DND-41 (cell line): ENCODE measurements at places on chromosomes 4 and X.

DNA sequence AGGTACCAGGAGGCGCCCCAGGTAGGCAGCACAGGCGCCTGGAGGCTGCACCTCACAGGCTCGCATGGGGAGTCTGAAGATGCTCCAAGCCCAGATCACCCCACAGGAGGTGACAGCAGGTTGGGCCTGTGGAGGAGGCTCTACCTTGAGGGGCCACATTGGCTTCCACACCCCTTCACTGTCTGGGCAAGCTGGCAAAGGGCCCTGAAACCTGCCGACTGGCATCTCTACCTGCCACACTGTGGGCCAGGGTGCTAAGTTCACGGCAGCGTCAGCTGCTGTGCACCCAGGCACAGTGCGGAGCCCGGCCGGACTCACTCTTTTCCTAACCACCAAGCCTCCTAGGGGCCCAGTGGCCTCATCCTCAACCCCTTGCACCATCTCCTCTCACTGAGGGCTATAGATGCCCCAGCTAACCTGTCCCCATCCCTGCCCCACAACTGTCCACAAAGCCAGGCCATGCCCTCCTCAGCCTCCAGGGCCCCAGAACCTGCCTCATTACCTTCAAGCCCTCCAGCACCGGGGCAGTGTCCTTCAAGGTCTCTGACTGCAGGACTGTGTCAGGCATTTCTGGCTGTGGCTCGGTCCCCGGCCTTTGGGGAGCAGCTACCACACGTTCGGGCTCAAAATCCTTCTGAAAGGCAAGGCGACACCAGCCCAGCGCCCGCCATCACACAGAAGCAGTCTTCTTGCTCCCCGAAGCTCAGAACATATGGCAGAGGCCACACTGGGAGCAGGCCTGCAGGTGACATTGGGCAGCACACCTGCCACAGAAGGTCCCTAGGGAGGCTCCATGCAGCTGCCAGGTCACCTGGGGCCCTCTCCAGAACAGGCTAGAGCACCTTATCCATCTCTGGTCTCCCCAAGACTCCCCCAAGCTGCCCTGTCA, 28.8 kb downstream of the FGFR3 start:
- no peak for DNase-seq
- H3K4me1 ChIP-seq, result no peaks in the 10 kb centered on the region
- H3K36me3 ChIP-seq, result peaks cover 94% of the 10 kb centered on the region
- no peaks in the 10 kb centered on the region for H3K27me3 ChIP-seq
- no peak overlapping the region for H3K4me3 ChIP-seq
- H3K27ac ChIP-seq, result no peak overlapping the region

DNA sequence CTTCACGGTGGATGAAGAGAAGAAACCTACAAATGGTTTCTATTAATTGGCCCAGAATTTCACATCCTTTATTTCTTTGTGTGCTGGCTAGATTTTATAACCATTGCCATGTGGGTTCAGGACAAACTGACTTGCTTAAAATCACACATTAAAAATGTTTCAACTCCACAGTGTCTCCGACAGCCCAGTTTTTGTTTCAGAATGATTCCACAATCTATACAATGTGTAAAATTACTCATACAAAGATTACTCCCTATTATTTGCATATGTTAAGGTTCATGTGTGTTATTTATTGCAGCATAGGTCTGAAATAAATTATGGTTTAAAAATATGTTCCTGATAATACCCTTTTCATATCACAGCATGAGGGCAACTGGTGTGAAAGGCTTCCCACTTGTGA, 20.6 kb downstream of the DCHS2 start:
- H3K4me3 ChIP-seq, result no peak overlapping the region
- H3K36me3 ChIP-seq, result no peaks in the 10 kb centered on the region
- no peak overlapping the region for H3K27ac ChIP-seq
- DNase-seq, result no peak
- peaks cover 7% of the 10 kb centered on the region for H3K27me3 ChIP-seq
- H3K4me1 ChIP-seq, result no peaks in the 10 kb centered on the region

- H3K4me3 ChIP-seq, result no peak overlapping the region
- H3K27ac ChIP-seq, result no peak overlapping the region
- H3K27me3 ChIP-seq, result no peaks in the 10 kb centered on the region
- no peak for DNase-seq
- no peaks in the 10 kb centered on the region for H3K36me3 ChIP-seq
- peaks cover 8% of the 10 kb centered on the region; the same call in 1 of the 2 replicates for H3K4me1 ChIP-seq
These were observed 623.5 kb upstream of the GNPDA2 start for GRCh38 chr4:45349859-45350258.

DNA sequence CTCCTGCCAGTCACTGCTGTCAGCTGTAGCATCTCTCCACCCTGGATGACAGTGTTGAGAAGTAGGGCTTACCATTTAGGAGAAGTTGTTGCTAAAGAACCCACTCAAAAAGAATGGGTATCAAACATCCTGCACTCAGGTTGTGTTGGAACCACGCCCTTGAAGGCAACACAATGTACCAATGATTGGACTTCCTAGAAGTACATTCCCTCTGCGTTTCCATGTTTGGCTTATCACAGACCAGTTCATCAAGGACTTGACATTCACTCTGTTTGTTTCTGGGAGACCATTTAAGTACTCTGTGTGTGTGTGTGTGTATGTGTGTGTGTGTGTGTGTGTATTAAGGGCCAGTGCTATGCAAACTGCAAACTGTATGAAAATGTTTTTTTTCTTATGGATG, 200.6 kb upstream of the GATB start:
- no peak for DNase-seq
- H3K27me3 ChIP-seq, result no peaks in the 10 kb centered on the region
- H3K4me3 ChIP-seq, result no peak overlapping the region
- no peaks in the 10 kb centered on the region for H3K4me1 ChIP-seq
- no peaks in the 10 kb centered on the region for H3K36me3 ChIP-seq
- no peak overlapping the region for H3K27ac ChIP-seq

- no peak for DNase-seq
- H3K4me1 ChIP-seq, result no peaks in the 10 kb centered on the region
- H3K27ac ChIP-seq, result no peak overlapping the region
- H3K36me3 ChIP-seq, result no peaks in the 10 kb centered on the region
- H3K27me3 ChIP-seq, result no peaks in the 10 kb centered on the region
- no peak overlapping the region for H3K4me3 ChIP-seq
These were observed 9.2 kb downstream of the PWWP3B start for GRCh38 chrX:106177106-106177981.

- no peak overlapping the region for H3K27ac ChIP-seq
- no peak overlapping the region for H3K4me3 ChIP-seq
- H3K36me3 ChIP-seq, result no peaks in the 10 kb centered on the region
- no peaks in the 10 kb centered on the region for H3K4me1 ChIP-seq
These were observed 199.5 kb upstream of the UGT8 start for GRCh38 chr4:114399105-114399504.

- no peaks in the 10 kb centered on the region for H3K4me1 ChIP-seq
- no peaks in the 10 kb centered on the region for H3K36me3 ChIP-seq
- H3K27me3 ChIP-seq, result no peaks in the 10 kb centered on the region
- no peak overlapping the region for H3K4me3 ChIP-seq
- H3K27ac ChIP-seq, result no peak overlapping the region
These were observed 469.6 kb downstream of the PDGFC start for GRCh38 chr4:156501962-156502361.

DNA sequence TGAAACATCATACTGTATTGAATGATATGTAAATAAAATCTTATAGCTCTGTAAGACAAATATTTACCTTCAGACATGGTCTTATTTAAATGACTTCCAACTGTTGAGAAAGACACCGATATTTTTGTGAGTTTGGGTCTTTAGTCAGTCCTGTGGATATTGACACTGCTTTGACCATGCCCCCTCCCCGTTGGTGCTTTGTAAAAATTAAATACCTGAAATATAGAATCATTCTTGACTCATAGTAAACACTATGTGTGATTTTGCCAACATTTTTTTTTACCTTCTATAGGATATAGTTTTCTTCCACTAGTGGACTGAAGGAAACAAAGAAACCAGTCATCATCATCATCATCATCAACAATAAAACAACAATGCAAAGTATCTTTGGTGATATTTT, 114.3 kb upstream of the HS3ST1 start:
- no peaks in the 10 kb centered on the region for H3K27me3 ChIP-seq
- no peaks in the 10 kb centered on the region for H3K36me3 ChIP-seq
- H3K4me3 ChIP-seq, result no peak overlapping the region
- DNase-seq, result no peak
- H3K27ac ChIP-seq, result no peak overlapping the region

DNA sequence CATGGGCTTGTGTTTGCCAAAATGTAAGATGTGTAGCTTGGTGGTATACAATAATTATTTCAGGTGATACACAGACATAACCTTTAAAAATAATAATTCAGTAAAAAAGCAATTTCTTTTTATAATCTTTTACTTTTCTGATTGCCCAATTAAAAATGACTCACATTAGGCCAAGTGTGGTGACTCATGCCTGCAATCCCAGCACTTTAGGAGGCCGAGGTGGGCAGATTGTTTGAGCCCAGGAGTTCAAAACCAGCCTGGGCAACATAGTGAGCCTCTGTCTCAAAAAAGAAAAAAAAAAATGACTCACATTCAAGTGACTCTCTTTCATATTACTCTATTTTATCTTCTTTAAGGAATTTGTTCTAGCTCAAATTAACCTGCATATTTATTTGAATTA, 449.4 kb upstream of the HTR2C start:
- no peak for DNase-seq
- H3K4me3 ChIP-seq, result no peak overlapping the region
- no peaks in the 10 kb centered on the region for H3K36me3 ChIP-seq
- no peaks in the 10 kb centered on the region for H3K4me1 ChIP-seq

GRCh38 chr4:55159851-55160250, 34.5 kb upstream of the KDR start:
- H3K4me1 ChIP-seq, result no peaks in the 10 kb centered on the region
- no peaks in the 10 kb centered on the region for H3K36me3 ChIP-seq
- no peak overlapping the region for H3K4me3 ChIP-seq
- H3K27me3 ChIP-seq, result no peaks in the 10 kb centered on the region

DNA sequence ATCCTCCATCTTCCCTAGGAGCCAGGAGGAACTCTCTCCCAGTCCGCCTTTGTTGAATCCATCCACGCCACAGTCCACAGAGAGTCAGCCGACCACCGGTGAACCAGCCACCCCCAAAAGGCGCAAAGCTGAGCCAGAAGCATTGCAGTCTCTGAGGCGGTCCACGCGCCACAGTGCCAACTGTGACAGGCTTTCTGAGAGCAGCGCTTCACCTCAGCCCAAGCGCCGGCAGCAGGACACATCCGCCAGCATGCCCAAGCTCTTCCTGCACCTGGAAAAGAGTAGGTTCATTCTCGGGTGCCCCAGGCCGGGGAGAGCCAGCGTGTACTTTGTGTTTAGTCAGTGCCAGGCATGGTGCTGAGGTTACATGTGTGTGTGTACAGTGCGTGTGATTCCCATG, 7.4 kb downstream of the MSL3 start:
- DNase-seq, result no peak
- no peak overlapping the region for H3K27ac ChIP-seq
- H3K27me3 ChIP-seq, result no peaks in the 10 kb centered on the region
- H3K4me3 ChIP-seq, result no peak overlapping the region

GRCh38 chr4:95693594-95693993, 144.8 kb upstream of the UNC5C start:
- peak; percentile 10 for DNase-seq
- no peak overlapping the region for H3K27ac ChIP-seq
- H3K4me1 ChIP-seq, result peaks cover 8% of the 10 kb centered on the region; the same call in 1 of the 2 replicates
- no peaks in the 10 kb centered on the region for H3K36me3 ChIP-seq

GRCh38 chrX:72309297-72310071, 3.8 kb upstream of the CITED1 start:
- no peak for DNase-seq
- no peak overlapping the region for H3K27ac ChIP-seq
- no peaks in the 10 kb centered on the region for H3K4me1 ChIP-seq
- H3K27me3 ChIP-seq, result peaks cover 3% of the 10 kb centered on the region
- no peaks in the 10 kb centered on the region for H3K36me3 ChIP-seq

- H3K4me1 ChIP-seq, result no peaks in the 10 kb centered on the region
- H3K36me3 ChIP-seq, result no peaks in the 10 kb centered on the region
- DNase-seq, result no peak
- no peaks in the 10 kb centered on the region for H3K27me3 ChIP-seq
- H3K4me3 ChIP-seq, result no peak overlapping the region
These were observed 39.7 kb downstream of the TRIM61 start for GRCh38 chr4:164937576-164938270.

GRCh38 chr4:24796620-24797019, 1.2 kb downstream of the SOD3 start:
- H3K27ac ChIP-seq, result no peak overlapping the region
- no peaks in the 10 kb centered on the region for H3K36me3 ChIP-seq
- H3K27me3 ChIP-seq, result no peaks in the 10 kb centered on the region

- no peaks in the 10 kb centered on the region for H3K36me3 ChIP-seq
- no peaks in the 10 kb centered on the region for H3K4me1 ChIP-seq
- H3K4me3 ChIP-seq, result no peak overlapping the region
- no peaks in the 10 kb centered on the region for H3K27me3 ChIP-seq
- peak; percentile 63 for DNase-seq
These were observed 151.7 kb upstream of the TBL1X start for GRCh38 chrX:9312922-9313867.

GRCh38 chr4:110245577-110245976, 47.2 kb upstream of the ELOVL6 start:
- H3K4me1 ChIP-seq, result no peaks in the 10 kb centered on the region
- H3K27me3 ChIP-seq, result no peaks in the 10 kb centered on the region
- DNase-seq, result no peak
- no peaks in the 10 kb centered on the region for H3K36me3 ChIP-seq

GRCh38 chr4:94758141-94758699, 465 bp downstream of the BMPR1B start:
- H3K4me3 ChIP-seq, result peak overlapping the region; percentile 22; the same call in 1 of the 2 replicates
- H3K27me3 ChIP-seq, result peaks cover 32% of the 10 kb centered on the region
- H3K36me3 ChIP-seq, result no peaks in the 10 kb centered on the region
- DNase-seq, result peak; percentile 62
- peak overlapping the region; percentile 0; the same call in 1 of the 2 replicates for H3K27ac ChIP-seq

DNA sequence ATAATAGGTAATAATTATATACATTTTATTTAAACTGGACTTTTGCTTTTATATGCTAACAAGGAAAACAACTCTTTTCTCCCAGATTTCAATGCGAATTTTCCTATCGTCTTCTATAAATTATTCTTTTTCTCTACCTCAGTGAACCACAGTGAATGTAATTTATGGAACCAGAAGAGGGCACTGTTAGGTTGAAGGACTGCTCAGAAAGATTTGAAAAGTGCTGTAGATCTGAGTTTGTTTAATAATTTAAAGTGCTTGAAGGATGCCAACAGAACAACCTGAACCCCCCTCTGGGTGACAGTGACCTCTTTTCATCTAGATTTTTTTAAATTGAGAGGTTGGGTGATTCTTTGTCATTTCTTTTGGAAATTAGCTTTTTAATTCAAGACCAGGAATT, 54.9 kb downstream of the PHOX2B start:
- no peak overlapping the region for H3K4me3 ChIP-seq
- H3K27me3 ChIP-seq, result no peaks in the 10 kb centered on the region
- no peak for DNase-seq
- no peaks in the 10 kb centered on the region for H3K36me3 ChIP-seq
- no peaks in the 10 kb centered on the region for H3K4me1 ChIP-seq

DNA sequence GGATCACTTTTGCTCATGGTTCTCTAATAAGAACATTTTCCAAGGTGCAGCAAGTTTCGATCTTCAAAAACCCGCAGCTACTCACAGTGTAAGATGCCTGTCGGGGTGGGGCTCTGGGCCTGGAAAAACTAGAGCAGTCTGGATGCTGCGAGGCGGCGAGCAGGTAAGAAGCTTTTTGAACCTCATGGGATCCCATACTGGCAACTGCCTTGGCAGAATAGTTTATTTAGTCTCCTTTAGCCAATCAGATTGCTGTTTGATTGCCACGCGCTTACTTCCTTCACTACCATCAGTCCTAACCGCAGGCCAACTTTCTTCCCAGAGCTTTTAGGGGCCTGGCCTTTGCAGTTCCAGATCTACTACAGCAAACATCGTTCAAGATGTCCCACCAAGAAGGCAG, 61.3 kb upstream of the MAGEB10 start:
- H3K27ac ChIP-seq, result no peak overlapping the region
- H3K27me3 ChIP-seq, result no peaks in the 10 kb centered on the region
- no peak for DNase-seq
- no peaks in the 10 kb centered on the region for H3K36me3 ChIP-seq
